NCI-H526 (cell line): ENCODE measurements at places on chromosomes 3 and 15.

GRCh38 chr3:49568965-49569364 lies 14.7 kb downstream of the BSN start:
- no peak for DNase-seq

- no peak for DNase-seq
Observed at GRCh38 chr3:191263365-191263764, 64.3 kb downstream of the OSTN start.

GRCh38 chr3:88090681-88091080 lies 31.6 kb downstream of the ZNF654 start:
- no peak for DNase-seq

DNA sequence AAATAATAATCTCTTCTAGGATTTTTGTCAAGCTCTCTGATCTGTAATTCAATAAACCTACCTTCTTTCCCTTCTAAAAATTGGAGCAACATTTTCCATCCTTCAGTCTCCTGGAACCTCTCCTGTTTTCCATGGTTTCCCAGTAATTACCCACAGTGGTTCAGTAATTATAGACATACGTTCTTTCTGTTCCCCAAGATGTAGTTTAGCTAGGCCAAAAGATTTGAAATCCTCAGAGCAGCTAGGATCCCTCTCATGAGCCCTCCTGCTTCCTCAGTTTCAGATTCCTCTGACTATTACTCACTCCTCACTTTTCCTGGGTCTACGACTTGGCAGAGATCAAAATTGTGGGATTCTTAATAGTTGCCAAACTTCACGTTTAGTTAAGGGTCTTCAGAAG lies 76.9 kb upstream of the IGSF10 start:
- DNase-seq, result no peak

DNA sequence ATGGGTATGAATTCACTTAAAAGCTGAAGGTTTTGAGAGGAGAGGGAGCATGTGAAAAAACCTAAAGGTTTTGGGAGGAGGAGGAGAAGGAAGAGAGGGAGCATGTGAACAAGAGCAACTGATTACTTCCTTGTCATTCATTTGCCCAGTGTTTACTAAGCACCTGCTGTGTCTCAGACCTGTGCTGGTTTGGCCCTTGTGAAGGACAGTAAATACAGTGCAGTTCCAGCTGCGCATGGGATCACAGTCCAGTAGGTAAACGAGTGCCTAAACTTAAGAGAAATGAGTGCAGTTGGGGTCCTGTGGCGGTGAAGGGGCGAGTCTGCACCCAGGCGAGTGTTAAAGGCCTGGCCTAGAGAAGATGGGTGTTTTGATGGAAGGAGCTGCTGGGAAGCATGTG lies 38.6 kb downstream of the IGF1R start:
- DNase-seq, result no peak

GRCh38 chr3:40463579-40463978 lies 6.4 kb downstream of the RPL14 start:
- no peak for DNase-seq

- DNase-seq, result no peak
Observed at GRCh38 chr3:55688154-55688553, 201.0 kb upstream of the WNT5A start.

- DNase-seq, result peak; percentile 84
Observed at GRCh38 chr3:143674100-143674968, 173.9 kb downstream of the SLC9A9 start.
